ENCODE measurements at places on chromosomes 6 and 20.

- no peak for DNase-seq
Measured at GRCh38 chr20:24737212-24737850, 211.7 kb upstream of the CST7 start.

DNA sequence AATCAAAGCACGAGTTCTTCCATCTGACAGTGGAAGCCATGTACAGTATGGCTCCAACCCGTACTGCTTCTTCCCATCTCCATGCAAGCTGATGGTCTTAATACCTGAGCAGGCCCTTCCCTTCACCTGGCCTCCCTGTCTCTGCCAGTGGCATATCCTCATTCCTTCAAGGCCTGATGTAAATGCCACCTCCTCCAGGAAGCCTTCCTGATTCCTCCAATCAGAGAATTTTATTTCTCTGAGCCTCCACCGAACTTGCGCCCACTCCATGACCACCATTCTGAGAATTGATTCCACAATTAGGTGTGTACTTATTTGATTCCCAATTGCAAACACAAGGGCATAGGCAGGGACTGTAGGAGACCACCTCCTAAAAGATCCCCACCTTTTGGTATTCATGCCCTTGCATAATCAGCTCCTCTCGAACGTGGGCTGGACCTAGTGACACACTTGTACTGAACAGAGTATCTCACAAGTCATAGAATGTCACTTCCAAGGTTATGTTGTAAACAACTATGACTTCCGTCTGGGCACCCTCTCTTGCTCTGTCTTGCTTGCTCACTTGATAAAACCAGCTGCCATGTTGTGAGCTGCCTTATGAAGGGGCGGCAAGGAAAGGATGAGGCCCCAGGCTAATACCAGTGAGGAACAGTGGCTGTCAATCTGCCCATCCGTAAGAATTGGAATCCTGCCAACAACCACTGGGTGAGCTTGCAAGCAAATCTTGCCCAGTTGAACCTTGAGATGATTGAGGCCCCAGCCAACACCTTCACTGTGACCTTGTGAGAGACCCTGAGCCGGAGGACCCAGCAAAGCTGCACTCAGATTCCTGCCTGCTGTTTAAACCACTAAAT is 38.8 kb downstream of the CPNE5 start:
- DNase-seq = no peak

DNA sequence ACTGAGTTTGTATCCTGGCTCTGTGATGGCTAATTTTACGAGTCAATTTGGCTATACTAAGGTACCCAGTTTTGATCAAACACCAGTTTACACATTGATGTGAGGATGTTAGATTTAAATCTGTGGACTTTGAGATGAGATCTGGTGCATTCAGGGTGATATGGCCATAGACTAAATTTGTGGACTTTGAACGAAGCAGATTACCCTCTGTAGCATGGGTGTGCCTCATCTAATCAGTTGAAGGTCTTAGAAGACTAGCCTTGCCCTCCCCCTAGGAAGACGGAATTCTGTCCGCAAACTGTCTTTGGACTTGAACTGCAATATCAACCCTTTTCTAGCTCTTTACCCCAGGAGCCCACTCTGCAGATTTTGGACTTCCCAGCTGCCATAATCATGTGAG is 547.8 kb upstream of the CITED2 start:
- DNase-seq = no peak

DNA sequence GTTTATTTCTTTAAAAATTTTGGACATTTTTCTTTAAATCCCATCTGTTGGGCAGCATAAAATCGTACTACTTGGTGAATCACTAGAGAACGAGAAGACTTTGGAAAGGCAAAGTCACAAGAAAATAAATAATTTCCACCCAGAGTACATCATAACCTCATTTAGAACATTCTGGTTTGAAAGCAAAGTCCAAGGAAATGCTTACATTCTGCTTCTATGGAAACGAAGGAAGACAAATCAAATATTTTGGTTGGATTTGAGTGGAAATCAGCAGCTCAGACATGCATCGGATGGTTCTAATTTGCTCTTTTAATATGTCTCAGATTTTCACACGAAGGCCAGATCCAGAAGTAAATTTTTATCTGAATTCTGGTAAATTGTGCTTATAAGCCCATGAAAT is 60.7 kb upstream of the LTV1 start:
- no peak for DNase-seq

GRCh38 chr6:32105433-32105832 is 3.7 kb downstream of the TNXB start:
- DNase-seq = no peak

GRCh38 chr6:14540276-14540675 is 422.7 kb downstream of the CD83 start:
- DNase-seq = no peak

- DNase-seq = no peak
Measured at GRCh38 chr20:3100480-3100879, 16.0 kb upstream of the AVP start.

- DNase-seq = no peak
Measured at GRCh38 chr6:16180696-16181438, 52.0 kb downstream of the MYLIP start.

DNA sequence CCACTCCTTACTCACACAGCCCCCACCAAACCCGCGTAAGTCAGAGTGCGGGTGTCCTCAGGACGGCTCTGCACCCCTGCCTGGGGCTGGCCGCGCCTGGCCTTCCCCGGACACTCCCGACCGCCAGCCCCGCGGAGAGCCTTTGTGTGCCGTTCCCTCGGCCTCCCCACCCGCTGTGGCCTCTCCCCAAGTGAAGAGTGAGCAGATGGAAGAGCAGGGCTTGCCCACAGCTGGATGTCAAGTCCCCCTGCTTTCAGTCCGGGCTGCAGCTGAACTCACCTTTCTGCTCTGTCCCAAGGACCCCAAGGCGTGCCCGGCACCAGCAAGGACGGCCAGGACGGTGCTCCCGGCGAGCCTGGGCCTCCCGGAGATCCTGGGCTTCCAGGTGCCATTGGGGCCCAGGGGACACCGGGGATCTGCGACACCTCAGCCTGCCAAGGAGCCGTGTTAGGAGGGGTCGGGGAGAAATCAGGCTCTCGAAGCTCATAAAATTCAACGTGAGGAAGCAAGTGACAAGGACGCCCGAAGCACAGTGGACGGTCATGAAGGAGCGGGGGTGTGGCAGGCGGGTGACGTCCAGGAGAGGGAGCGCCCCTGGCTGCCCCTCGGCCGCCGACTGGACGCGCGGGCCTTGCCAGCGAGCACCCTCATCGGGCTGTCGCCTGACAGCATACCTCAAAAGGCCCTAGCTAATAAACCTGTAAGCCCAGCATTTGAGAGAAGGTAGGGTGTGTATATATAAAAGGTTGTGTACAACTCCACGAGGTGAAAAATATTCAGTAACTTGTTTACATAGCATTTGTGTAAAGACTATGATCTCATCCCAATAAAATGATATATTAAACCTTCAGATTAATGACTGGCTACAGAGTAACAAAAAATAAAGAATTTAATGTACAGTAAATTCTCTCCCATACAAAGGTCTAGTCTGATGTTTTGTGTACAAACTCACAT is 21.1 kb downstream of the TCFL5 start:
- no peak for DNase-seq

DNA sequence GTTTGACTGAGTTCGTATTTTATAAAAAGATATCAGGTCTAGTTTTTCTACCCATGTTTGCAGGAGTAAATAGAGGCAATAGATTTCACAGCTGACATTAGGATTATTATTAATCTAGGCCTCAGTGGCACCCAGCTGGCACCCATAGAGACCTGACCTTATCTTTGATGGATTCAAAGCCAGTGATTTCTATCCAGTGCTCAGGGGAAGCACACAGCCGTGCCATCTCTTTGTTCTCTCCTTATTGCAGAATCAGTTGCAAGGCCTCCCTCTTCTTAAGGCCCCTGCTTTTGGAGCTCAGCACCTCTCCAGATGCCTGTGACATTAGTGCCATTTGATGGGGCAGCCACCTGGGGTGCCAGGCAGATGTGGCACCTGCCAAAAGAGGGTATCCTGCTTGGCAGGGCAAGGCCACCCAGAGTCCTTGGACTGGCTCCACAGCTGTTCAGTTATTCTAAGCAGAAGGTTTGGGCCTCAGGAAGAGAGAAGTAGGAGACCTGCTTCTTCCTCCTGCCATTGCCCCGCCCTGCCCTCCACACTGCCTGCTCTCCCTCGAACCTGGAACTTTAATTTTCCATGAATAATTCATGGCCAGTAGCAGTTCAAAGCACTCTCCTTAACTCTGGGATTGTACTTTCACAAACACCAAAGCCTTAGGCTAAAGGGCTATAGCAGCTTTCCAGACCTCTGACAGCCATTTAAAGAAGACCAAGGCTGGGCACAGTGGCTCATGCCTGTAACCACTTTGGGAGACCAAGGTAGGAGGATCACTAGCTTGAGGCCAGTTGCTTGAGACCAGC is 206.3 kb downstream of the ZDHHC14 start:
- DNase-seq = no peak

DNA sequence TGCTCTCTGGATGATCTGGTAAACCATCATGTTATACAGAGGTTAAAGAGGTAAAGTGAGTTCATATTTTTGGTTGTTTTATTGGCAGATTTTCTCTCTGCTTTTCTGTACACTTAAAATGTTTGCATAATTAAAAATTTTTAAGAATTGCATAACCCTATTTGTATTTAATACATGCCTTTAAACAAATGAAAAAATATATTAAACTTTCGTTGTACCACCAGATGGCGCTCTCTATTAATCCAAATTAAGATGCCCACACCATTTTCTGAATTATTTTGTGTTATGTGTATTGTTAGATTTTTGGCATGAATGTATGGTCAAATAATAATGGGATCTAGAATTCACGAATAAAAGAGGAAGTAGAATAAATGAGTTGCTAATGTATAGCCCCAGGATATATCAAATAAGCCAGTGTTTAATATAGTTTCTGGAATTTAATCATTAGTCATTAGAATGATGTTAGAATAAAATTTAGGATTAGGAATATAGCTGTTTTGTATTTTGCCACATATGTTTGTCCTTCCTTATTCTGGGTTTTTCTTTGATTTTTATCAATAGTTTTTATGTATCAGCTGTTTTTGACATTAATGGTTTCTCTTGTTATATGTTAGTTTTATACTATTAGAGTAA is 38.9 kb downstream of the SMAP1 start:
- no peak for DNase-seq

DNA sequence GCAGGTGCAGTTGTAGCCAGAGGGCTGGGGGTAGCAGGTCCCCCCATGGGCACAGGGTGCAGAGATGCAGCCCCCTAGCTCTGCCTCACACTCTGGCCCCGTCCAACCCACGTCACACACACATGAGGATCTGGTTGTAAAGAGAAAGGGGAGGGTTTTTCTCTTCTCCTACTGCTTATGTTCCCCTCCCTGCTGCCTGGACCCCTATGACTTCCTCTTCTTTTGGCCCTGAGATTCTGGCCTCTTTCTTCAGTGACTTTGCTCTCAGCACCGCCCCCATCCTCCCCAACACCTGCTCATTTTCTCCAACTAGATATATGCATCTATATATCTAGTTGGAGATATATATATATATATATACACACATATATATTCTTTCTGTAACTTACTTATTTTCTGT is 9.7 kb downstream of the NOTCH4 start:
- DNase-seq = no peak

DNA sequence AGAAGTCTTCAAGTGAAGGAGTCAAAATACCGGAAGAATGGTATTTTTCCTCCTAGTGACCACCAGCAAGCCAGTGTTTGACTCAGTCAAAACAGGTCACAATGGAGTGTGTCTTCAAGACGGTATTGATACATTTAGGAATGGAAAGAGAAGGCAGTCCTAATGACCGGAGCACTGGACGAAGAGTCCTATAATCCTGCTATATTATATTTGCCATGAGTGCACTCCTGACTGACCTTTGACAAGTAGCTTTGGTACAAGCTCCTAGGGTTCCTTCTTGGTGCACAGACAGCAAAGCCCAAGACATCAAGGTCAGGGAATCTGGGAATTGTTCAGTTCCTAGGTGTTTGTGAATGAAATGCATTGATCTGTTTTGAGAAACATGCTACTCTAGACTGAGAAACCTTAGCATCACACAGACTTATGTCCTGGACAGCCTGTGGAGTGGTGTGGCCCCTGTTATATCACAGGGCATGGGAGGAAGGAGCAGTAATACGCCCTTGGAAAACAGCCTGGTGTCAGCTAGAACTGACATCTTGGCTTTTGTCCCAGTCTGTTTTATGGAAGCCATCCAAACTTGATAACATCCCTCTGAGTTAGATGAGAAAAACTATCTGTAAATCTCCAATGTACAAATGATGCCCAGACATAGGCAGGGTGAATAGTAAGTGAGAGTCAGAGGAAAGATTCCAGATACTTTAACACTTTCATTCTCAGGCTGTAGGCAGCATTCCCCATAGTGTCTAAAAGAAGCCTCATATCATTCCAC is 18.5 kb downstream of the NOX3 start:
- no peak for DNase-seq

GRCh38 chr6:133467982-133468380 is 226.8 kb downstream of the EYA4 start:
- DNase-seq = no peak

- no peak for DNase-seq
Measured at GRCh38 chr6:37456816-37457560, 24.0 kb downstream of the CMTR1 start.

GRCh38 chr20:8394308-8394945 is 262.4 kb downstream of the PLCB1 start:
- no peak for DNase-seq

- peak; percentile 32 for DNase-seq
Measured at GRCh38 chr6:155693573-155694418, 238.2 kb upstream of the NOX3 start.

DNA sequence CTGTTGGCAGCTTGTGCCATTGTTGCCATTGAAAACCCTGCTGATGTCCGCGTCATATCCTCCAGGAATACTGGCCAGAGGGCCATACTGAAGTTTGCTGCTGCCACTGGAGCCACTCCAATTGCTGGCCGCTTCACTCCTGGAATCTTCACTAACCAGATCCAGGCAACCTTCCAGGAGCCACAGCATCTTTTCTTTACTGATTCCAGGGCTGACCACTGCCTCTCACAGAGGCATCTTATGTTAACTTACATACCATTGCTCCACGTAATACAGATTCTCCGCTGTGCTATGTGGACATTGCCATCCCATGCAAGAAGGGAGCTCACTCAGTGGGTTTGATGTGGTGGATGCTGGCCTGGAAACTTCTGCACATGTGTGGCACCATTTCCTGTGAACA is 221.8 kb upstream of the FAM83B start:
- no peak for DNase-seq

- DNase-seq = no peak
Measured at GRCh38 chr6:112061605-112062004, 7.7 kb downstream of the CCN6 start.

DNA sequence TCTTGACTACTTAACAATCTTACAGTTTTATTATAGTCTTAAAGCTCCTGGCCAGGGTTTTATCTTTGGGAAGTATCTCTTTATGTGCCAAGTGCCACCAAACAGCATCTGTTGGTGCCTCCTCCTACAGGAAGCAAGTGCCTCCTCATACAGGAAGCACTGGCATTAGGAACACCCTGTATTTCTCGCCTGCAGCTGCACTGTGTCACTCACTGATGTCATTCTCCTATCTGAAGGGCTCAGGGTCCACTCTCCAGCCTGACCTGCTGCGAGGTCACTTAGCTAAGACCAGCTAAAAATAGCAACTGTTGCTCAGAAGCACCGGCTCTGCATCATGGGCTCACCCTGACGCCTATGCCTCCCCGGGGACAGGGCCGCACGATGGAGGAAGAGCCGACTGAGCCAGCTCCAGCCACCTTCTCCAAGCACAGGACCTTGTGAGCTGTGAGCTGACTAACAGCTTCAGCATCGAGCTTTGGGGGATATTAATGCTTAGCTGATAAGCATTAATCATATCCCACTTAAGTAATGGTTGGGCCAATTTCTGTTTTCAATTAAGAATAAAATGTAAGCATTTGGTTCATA is 66.3 kb upstream of the CD93 start:
- no peak for DNase-seq

- DNase-seq = no peak
Measured at GRCh38 chr6:134079406-134079921, 27.0 kb upstream of the SLC2A12 start.

Data from kidney epithelial cell (primary cell).